ENCODE measurements at places on chromosomes 4 and X.

- DNase-seq = no peak
These were observed 82.4 kb upstream of the TFDP3 start for GRCh38 chrX:133300591-133300990.

GRCh38 chr4:95599777-95600400 is 51.1 kb upstream of the UNC5C start:
- DNase-seq = no peak

DNA sequence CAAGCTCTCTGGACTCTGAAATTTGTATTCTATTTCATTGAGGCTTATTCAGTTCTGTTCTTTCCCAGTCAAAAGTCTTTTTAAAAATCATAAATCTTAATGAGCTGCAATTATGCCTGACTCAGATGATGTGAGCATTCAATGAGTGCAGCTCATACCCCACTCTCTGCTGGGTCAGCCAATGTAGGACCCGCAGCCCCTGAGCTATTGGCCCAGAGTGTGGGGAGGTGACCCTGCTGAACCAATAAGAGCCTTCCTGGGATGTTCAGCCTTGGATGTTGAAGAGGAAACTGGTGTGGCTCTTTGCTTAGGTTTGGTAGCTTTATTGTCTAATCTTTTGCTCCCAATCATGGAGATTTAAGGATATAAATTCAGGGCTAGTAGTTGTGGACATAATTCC is 12.1 kb upstream of the TCEAL4 start:
- DNase-seq = no peak

- no peak for DNase-seq
These were observed 257.5 kb upstream of the FTHL17 start for GRCh38 chrX:31329298-31329697.

DNA sequence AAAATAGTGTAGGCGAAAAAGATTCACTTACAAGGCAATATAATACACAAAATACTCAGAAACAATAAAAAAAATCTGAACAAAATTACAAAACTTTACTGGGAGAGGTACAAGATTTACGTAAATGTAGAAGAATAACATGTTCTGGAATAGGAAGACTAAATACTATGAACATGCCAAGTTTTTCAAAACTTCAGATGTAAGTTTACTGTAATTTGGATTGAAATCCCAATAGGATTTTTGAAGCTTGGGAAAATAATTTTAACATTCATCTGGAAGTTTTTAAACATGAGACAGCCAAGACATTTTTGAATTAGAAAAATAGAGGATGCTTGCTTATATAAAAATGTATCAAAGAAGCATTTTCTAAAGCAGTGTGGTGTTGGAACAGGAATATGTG is 30.5 kb upstream of the CT83 start:
- no peak for DNase-seq

DNA sequence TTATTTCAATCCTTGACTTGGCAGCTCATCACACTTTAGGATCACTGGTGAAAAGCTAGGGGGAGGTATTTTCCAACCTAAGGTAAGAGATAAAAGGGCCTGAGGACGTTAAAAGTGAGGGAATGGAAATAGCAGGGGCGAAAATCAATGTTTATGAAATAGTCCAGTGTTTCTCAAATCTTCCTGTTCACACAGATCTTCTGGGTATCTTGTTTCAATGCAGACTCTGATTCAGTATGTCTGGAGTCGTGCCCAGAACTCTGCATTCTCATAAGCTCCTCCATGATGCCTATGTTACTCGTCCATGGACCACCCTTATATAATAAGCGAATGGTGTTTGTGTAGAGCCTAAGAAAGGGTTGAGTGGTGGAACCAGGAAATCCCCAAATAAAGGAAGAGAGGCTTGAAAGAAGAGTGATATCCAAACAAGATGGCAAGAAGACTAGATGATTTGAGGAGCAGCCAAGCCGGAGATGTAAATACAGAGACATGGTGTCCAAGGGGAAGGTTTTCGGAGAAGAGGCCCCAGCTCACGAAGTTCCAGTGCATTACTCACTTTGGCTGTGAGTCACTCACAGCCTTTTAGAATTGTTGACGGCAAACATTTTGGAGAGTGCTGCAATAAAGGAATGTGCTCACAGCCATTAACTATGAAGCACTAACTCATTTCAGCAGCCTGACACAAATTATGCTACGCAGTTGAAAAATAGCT is 215.6 kb upstream of the PPARGC1A start:
- DNase-seq = no peak

DNA sequence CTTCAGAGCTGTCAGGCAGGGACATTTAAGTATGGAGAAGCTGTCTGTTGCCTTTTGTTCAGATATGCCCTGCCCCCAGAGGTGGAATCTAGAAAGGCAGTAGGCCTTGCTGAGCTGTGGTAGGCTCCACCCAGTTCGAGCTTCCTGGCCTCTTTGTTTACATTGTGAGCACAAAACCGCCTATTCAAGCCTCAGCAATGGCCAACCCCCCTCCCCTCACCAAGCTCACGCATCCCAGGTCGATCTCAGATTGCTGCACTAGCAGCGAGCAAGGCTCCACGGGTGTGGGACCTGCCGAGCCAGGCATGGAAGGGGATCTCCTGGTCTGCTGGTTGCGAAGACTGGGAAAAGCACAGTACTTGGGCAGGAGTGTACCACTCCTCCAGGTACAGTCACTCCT is 59.3 kb downstream of the ZNF674 start:
- no peak for DNase-seq

DNA sequence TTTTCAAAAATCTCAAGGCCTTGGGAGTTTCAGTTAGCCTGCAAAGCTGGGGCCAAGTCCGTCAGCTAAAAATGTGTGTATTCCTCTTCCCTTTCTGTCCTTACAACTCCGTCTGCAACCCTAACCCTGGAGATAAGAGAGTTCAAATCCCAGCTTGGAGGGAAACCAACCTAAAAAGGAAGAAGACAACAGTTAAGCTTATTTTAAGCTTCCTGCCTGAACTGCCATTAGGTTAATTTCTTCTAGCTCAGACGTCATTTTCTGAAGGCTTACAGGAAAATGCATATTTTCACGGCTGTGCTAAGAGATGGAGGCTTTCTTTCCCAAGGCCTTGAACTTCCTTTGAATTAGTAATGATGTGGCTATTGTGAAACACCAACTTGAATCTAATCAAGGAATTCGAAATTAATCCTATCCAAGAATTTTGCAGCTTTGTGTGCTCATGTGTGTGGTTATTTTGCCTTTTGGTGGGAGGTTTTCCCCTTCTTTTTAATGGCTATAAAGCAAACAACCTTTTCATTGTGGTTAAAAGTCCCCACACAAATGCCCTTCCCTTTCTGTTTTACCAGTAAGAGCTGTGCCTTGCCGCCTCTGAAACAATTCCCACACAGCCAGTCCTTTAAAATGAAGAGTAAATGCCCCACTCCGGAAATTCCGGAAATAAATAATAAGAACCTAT is 103.5 kb downstream of the IRF2 start:
- no peak for DNase-seq

DNA sequence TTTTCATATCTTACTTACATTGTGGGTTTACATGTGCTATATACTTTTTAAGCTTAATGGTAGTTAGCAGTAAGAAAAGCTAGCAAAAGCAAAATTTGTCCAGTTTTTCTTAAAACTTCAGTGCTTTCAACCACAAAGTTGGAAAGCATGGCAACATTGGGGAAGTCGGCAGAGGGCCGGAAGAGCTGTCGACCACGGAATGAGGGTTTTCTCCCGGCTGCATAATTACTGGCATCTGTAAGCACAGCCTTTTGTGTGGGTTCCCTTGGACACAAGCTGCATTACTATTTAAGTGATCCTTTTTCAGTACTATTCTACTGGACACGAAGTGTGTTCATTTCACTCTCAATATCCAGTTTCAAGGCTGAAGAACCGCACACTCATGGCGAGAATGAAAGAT is 560.4 kb downstream of the ANKRD50 start:
- no peak for DNase-seq

GRCh38 chr4:99961711-99962110 is 11.6 kb upstream of the H2AZ1 start:
- no peak for DNase-seq

DNA sequence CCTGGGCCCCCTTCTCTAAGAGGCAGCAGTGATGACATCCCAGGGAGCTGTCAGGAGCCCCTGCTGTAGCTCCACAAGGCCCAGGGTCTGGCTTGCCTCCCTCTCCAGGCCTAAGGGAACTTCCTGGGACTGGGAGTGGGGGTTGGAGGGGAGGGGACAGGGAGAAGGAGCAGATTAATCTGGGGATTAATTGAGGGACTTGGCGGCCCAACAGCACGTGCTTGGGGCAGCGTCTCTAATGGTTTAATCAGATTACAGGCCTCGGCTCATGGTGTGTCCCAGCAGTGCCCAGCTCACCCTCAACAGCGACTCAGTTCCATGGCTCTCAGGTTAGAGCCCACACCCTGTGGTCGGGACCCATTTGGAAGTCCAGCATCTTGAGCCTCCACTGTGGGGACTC is 47.9 kb downstream of the EFNB1 start:
- DNase-seq = no peak

DNA sequence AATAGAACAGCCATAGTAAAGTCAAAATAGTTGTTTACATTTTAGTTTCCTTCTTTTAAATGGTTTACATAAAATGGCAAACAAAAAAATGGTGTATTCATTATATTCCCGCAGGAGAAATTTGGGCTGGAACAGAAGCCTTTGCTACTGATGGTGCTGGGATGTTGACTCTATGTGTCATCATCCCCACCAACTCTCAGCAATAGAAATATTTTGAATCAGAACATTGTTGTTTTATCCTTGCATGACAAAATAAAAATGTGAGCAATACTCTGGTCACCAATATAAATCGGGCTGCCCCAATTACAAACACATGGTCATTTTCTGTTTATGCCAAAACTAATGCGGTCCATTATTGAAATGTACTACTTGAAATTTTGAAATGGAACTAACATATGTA is 1131.6 kb upstream of the PCDH7 start:
- no peak for DNase-seq
